ENCODE measurements at places on chromosomes 2 and 18.

- DNase-seq: no peak
These were observed 805.3 kb downstream of the SATB2 start for GRCh38 chr2:198652461-198652860.

DNA sequence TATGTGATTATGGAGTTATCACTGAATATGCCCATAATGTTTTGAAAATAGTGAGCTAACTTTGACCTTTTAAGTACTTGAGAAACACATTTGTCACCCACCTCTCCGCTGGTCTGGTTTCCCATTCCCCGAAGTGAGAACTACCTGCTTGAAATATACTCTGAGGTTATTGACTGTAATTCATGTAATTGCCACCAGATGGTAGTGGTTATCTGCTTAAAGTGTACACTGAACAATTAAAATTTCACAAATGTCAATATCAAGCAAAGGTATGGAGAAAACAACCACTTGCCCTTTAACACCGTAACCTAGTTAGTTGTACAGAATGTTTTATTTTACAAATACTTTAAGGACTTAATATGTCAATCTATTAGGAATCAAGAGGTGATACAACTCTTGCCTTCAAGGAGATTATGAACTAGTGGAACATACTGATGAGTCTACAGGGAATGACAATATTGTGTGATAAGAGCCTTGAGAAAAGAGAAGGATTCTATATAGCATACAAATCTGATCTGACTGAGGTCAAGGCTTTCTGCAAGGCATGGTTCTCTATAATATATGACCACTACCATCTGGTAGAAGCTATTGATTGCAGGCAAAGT, 316.8 kb upstream of the KCNH7 start:
- DNase-seq: no peak

GRCh38 chr2:16777123-16777870, 111.7 kb upstream of the CYRIA start:
- DNase-seq: no peak

- no peak for DNase-seq
These were observed 96.4 kb upstream of the LINC00305 start for GRCh38 chr18:64245126-64245861.

- DNase-seq: no peak
These were observed 307.7 kb downstream of the STK39 start for GRCh38 chr2:167939514-167940345.

DNA sequence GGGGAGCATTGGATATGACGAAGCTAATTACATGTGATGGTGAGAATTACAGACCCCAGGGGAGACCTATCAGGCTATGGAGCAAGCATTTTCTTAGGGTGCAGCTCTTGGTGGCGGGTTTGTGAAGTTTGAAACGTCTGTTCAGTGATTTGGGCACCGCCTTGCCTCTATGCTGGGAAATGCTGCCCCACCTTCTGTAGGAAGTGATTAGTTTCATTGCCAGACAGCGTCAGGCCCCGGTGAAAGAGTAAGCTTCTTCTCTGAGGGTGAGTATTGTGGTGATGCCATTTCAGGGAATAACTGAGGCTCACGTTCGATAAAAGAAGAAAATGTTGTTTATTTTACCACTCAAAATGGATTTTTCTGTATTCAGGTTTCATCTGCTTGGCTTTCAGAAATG, 186.2 kb upstream of the CDH2 start:
- no peak for DNase-seq

DNA sequence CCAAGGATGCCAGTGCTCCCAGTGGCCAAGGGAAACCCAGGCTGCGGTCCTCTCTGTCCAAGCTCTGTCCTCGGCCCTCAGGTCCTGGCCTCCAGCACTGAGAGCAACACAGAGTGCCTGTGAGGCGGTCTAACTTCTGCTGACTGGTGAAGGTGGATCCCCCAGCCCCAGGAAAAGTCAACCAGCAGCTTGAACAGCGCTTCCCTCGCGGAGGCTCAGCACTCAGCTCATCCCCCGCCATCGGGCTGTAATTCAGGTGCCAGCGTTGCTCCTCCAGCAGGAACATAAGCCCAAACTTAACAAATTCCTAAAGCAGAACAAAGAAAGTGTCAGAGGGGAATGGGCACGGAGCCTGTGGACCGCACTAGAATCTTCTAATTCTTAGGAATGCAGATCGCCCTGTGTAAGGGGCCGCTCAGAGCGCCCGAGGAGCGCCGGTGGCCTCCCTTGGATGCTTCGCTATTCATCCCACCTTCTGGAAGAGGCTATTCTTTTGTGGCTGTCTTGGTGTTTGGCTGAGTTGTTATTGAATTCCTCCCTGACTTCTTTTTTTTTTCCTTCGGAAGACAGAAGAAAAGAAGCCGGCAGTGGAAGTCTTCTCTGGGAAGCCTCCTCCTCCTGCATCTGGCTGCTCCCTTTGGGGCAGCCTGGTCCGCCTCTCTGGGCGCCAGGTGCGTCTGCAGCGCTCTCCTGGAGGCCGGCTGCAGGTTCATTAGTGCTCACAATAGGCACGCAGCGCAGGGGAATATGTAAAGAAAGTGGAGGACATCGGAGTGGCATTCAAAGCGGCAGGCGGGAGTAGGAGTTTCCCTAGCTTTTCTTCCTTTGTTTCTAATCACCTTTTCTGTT, 905.6 kb downstream of the TSN start:
- DNase-seq: no peak

GRCh38 chr2:237743561-237744269, 54.9 kb upstream of the RBM44 start:
- DNase-seq: no peak

DNA sequence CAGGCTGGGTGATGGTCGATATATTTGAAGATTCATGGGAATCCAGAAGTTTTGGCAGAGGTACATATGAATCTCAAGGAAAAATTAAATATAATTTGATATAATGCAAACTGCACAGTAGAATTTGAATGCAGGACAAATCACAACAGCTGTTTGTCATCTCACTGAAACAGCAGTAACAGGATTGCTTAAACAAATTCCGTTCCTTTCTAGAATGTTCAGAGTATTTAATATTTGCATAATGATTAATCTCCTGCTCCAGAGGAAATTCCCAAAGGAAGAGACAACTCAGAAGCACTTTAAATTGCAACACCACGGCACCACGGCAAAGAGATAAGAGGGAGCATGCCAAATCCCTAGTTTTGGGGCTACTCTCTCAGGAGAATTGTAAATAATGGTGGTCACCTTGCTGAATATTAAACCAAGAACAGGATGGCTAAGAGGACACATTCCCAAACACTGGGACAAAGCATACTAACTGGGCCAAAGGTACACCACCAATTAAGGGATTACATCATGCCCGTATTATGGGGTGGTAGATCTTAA, 67.8 kb upstream of the MAP4K3 start:
- DNase-seq: no peak

GRCh38 chr2:43325107-43325811, 98.9 kb upstream of the ZFP36L2 start:
- DNase-seq: no peak

DNA sequence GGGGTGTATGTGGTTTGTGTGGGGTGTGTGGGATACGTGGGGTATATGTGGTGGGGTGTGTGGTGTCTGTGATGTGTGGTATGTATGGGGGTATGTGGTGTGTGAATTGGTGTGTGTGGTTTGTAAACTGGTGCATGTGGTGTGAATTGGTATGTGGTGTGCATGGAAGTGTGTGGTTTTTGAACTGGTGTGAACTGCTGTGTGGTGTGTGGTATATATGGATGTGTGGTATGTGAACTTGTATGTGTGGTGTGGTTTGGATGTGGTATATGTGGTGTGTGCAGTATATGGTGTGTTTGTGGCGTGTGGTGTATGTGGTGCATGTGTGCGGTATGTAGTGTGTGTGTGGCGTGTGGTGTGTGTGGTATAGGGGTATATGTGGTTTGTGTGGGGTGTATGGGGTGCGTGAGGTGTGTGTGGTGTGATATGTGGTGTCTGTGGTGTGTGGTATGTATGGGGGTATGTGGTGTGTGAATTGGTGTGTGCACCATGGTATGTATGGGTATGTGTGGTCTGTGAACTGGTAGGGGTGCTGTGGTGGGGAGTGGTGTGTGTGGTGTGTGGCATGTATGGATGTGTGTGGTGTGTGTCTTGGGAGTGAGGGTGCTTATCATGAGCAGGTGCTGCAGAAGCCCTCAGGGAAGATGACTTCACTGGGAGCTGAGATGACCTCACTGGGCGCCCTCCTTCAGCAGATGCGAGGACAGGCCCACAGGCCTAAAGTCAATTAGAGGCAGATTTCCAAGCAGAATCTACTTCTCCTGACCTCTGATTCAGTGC, 209.6 kb upstream of the TNP1 start:
- no peak for DNase-seq

- DNase-seq: no peak
These were observed 55.6 kb downstream of the INPP5D start for GRCh38 chr2:233115741-233116140.

DNA sequence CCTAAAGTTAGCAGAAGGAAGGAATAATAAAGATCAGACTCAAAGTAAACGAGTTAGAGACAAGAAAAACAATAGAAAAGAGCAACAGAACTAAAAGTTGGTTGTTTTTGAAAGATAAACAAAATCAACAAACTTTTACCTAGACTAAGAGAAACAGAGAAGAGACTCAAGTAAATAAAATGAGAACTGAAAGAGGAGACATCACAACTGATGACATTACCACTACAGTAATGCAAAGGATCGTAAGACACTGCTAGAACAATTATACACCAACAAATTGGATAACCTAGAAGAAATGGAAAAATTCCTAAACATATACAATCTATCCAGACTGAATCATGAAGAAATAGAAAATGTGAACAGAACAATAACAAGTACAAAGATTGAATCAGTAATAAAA, 139.3 kb downstream of the CD226 start:
- no peak for DNase-seq

DNA sequence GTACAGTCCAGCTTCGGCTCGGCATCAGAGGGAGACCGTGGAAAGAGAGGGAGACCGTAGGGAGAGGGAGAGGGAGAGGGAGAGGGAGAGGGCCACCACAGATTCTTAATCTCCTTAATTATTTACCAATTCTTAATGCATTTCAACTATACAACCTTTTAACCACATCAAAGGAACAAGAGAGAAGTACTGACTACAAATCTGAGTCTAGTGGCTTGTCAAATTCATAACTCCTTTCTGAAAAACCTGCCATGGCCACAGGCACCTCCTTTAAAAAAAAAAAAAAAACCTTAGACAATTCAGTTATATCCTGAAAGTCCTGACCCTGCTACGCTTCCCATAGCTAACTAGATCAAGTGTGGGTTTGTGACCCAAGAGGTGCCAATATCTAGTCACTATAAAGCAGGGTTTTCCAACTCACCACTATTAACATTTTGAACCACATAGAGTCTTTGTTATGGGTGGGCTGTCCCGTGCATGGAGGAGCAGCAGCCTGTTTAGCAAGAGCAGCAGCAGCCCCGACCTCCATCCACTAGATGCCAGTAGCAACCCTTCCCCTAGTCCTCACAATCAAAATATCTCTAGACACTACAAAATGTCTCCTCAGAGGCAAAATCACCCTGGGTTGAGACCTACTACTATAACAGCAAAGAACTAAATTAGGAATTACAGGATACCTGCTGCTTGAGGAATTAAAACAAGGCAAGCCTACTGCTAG, 6.8 kb downstream of the ESCO1 start:
- DNase-seq: no peak

GRCh38 chr2:100105678-100106054, 36.7 kb downstream of the AFF3 start:
- DNase-seq: no peak

GRCh38 chr2:260507-261161, 3.2 kb downstream of the SH3YL1 start:
- no peak for DNase-seq

DNA sequence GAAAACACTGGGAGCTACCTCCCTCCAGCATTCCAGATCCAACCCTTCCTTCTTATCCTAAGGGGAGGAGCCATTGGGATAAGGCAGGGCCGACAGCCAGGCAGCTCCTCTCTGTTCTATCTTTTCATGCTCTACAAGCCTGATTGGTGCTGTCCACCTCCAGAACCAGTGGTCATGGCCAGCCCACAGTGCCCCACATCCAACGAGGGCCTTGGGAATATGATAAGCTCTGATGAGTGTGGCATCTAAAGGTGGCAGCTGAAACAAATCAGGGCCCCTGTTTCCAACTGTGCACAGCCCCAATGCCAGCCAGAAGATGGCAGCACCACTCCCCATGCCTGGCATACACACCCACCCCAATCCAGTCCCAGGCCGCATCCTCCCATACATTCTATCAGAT, 329.3 kb downstream of the C1D start:
- no peak for DNase-seq

GRCh38 chr2:234677758-234678538, 181.1 kb upstream of the ARL4C start:
- DNase-seq: no peak

DNA sequence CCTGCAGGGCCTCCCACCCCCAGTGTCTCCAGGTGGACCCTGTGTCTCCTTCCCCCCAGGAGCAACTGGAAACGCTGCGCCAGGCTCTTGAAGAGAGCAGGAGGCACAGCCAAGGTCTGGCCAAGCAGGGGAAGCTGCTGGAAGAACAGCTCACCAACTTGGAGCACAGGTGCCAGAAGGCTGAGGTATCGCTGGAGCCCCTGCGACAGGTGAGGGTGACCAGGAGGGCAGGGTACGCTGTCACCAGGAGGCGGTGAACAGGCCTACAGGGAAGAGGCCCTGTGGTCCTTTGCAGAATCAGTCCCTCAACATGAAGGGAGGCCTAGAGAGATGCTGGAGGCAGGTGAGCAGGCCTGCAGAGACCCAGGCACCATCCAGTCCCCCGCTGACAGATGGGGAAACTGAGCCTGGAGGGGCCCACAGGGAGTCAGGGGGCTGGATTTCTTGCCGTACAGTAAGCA, 15.6 kb upstream of the SNED1 start:
- no peak for DNase-seq
